D721Med (cell line): ENCODE measurements at places on chromosomes 4 and X.

GRCh38 chr4:102759831-102760644, 730 bp downstream of the MANBA start:
- DNase-seq = no peak

DNA sequence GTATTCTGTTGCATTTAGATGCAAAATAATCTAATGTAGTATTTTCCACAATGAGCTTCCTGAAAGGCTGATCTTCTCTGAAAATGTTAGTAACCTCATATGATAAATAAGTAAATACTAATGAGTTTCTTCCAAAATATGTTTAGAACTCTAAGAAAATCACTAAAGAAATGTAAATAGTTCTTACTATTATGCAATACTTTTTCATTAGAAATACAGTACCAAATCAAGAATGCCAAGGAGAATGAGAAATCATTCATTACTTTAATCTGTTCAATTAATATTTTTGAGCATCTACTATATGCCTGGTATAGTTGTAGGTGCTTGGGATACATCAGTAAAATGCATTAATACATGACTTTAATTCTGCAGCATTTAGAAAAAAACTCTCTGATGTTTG, 130.6 kb downstream of the IL1RAPL1 start:
- DNase-seq = no peak

GRCh38 chr4:138672393-138672976, 343.1 kb upstream of the NOCT start:
- no peak for DNase-seq

DNA sequence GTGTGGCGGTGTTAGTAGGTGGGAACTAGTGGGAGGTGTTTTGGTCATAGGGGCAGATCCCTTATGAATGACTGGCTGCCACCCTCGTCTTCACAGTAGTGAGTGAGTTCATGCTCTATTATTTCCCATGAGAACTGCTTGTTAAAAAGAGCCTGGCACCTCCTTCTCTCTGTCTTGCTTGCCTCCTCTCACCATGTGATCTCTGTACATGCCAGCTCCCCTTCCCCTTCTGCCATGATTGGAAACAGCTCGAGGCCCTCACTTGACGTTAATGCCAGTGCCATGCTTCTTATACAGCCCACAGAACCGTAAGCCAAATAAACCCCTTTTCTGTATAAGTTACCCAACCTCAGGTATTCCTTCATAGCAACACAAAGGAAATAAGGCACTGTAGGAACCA, 21.7 kb downstream of the PNMA6F start:
- DNase-seq = no peak

GRCh38 chr4:171142045-171142444, 671.2 kb upstream of the GALNTL6 start:
- DNase-seq = no peak

- no peak for DNase-seq
These were observed 18.7 kb downstream of the RBBP7 start for GRCh38 chrX:16851421-16851820.

DNA sequence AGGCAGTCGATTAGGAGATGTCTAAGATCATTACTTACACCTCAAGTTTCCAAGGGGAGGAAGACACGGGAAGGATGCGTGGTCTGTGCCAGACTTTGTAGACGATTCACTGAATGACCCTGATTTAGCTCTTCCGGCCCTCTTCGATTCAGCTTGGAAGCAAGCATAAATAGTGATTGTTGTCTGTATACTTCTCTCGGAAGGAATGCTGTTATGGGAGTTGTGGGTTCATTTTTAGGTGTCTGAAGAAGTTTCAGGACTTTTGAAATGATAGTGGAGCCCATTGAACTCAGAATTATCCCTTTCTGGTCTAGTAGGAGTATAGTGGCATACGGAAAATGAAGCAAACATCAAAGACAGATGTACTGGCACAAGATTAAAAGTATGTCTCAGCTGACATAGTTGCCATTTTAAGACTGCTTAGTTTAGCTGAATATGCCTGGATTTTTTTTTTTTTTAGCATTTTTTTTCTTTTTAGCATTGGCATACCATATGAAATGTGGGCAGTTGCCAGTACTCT, 1.0 kb upstream of the ANKRD17 start:
- DNase-seq = no peak

DNA sequence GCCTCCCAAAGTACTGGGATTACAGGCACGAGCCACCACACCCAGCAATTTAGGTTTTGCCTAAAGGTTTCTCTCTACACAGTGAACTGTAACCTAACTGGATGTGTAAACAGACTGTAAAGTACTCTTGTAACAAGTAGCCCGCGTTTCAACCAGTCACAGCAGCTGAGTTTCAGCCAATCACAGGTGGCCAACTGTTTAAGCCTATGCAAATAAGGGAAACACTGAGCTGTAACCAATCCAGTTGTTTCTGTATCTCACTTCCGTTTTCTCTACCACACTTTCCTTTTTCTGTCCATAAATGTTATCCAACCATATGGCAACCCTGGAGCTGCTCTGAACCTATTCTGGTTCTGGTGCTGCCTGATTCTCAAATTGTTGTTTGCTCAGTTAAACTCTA, 59.9 kb downstream of the DIPK2B start:
- no peak for DNase-seq

- DNase-seq = no peak
These were observed 445 bp downstream of the AP1S2 start for GRCh38 chrX:15854080-15854655.

DNA sequence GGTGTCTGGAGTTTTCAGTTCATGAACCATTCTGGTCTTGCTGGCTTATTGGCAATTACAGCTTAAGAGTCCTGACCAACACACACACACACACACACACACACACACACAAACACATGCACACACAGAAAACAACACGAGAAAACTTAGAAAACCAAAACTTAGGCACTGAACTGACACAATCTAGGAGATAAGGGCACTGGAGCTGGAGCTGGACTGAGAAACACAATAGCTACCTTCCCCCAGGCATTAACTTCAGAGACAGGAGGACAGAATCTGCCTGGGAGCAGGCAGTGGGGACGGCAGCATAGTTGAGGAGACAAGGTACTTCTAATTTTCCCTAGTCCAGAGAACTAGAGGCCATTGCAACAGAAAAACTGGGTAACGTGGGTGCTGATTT, 62.3 kb downstream of the LNX1 start:
- no peak for DNase-seq

GRCh38 chr4:48141048-48141447, 7.0 kb upstream of the TXK start:
- DNase-seq = peak; percentile 19

DNA sequence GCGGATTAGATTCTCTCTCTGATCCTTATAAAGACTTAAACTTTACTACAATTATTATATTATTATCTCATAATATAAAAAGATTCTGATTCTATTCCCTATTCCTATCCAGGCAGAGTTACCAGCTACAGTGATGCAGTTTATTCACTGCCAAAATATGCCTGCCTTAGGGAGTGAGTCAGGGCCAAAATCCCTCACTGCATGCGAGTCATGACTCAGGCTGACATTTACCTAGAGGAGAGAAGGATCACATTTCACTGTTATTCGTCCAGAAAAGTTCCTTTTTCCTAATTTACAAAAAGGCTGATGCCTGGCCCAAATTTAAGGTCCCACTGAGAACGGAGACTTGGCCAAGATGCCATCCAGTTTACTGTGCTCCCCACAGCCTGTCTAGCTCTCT, 168.5 kb upstream of the LDB2 start:
- no peak for DNase-seq

DNA sequence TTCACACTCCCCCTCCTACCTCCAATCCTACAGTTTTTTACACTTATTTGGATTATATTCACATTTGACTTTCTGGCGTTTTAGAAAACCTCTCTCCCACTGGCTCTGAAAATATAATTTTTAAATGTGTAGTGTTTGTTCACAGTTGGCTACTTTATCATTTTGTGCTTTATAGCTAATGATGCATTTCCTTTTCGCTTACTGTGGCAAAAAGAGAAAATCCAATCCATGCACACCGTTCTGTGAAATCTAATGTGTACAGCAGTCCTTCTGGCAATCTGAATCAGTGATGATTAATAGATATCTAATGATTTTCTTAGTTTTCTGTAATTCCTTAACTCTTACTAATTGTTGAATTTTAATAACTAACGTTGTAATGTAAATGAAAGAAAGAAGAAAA, 271.5 kb downstream of the ARAP2 start:
- no peak for DNase-seq

GRCh38 chr4:180134091-180134866, 2108.9 kb upstream of the TENM3 start:
- DNase-seq = no peak

DNA sequence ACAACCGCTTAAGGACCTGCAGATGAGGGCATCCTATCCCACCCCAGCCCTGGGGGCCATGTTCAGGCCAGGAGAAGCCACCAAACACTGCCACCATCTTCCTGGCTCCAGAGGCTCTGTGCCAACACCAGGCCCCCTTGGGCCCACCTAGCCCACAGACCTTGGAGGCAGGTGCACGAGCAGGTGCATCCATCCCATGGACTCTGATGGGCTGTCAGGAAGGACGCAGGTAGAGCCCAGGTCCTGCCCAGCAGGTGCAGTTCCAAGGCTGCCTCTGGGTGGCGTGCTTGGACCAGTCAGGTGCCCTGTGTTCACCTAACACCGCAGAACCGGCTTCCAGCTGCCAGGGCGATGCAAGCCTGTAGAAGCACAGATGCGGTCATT, 22.8 kb upstream of the PDE6B start:
- DNase-seq = peak; percentile 93

DNA sequence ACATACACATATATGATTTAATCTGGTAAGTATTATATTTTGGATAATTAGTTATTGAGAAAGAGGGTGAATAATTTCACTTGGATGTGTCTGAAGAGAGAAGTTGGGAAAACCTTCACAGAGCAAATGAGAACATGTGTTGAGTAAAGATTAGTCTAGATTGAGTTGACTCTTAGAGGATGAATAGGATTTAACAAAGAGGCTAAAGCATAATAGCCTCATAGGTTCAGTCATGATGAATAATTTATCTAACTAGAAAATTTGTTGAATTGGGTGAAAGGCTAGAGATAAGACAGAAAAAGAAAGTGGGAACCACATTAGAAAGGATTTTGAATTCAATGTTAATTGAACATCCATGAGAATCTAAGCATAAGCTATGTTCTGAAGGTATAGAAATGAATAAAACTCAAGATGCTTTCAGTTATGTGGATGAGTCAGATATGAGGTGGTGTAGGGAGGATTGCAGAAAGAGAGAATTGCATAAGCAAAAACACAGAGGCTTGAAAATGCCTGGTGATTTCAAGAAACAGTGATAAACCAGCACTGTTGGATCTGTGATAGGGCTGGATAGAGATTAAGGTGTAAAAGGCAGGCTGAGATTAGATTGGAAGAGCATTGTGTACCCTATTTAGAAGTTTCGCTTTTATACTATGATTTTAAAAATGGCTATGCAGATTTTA, 207.6 kb upstream of the NR3C2 start:
- no peak for DNase-seq

- DNase-seq = no peak
These were observed 17.1 kb downstream of the GPR34 start for GRCh38 chrX:41705680-41706374.

DNA sequence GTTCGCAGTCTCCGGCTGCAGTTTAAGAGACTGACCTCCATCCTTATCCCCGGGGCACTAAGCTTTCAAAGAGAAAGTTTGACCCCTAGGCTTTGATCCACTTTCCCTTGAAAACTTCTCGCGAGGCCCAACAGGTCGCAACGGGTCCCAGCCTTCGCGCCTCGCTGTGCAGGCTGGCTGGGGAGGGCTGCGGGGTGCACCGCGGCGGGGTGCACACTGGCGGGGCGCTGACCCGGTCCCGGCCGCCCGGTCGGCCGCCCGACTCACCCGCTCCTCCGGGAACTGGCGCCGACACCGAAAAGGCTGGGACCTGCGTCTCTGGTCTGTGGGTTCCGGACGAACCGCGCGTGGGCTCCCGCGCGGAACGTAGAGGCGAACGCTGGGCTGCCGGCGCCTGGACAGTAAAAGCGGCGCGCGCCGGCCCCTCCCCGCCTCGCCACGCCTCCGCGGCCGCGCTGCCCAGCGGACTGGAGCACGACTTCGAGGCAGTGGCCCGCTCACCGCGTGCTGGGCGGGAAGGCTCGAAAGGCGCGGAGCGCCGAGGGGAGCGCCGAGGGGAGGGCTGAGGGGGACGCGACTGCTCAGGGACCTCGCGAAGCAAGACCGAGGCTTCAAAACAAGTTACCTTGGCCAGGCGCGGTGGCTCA, at the start of gene TAF7L:
TAF7L (minus strand) TSS at position 378 of the 647 bp plus-strand sequence. CDS start 3,791 bp downstream, outside the sequence.
- no peak for DNase-seq

DNA sequence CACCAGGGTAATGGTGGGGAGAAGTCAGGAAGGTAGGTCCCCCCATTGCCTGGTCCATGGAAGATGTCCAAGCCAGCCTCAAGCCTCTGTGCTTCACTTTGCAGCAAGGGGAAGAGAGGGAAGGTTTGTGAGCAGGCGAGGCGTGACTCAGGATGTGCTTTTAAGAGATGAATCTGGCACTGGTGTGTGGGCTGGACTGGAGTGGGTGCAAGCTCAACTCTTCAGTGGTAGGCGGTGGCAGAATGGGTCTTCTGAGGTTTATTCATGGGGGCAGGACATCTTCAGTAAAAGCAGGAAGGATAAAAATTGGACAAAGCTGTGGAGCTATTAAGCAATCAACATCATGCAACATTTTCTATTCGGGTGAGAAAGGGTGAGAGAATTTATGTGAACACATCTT, 19.4 kb downstream of the GPM6B start:
- no peak for DNase-seq

- no peak for DNase-seq
These were observed 243.8 kb upstream of the JADE1 start for GRCh38 chr4:128565565-128566186.

DNA sequence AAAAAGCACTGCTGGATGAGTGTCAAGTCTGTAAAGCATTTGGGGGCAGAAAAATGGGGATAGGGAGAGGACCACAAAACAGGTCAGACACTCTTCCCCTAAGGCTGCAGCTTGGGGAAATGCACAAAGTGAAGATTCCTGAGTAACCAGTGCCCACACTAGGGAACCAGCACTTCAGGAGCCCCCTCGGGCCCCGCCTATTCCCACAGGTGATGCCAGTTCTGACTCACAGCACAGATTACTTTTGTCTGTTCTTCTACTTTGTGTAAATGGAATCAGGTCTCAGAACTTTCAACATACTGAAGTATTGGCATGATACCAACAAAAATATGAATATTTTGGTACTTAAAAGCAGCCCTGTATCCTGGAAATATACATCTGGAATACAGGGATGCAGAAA, 112.5 kb downstream of the ADRA2C start:
- DNase-seq = no peak

- DNase-seq = no peak
These were observed 255.0 kb downstream of the MAGEB5 start for GRCh38 chrX:26470941-26471340.

- no peak for DNase-seq
These were observed 316.3 kb downstream of the CAMK2D start for GRCh38 chr4:113445286-113445685.

DNA sequence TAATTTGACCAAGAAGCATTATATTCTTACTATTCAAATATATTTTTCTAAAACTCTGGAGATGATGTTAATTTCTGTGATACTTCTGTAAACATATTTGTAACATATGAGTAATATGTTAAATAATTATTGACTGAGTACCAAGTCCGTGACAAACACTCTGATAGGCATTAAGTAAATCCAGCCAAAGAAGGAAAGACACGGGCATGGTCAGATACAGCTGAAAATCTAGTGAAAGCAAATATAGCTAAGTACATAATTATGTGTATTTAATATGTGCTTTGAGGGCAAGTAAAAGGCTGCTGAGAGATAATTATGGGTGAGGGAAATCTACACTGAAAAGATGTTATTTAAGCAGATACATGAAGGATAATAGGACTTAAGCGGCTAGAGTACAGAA, 1263.6 kb upstream of the ADGRL3 start:
- DNase-seq = no peak
